ENCODE measurements at places on chromosomes 6 and 20.

DNA sequence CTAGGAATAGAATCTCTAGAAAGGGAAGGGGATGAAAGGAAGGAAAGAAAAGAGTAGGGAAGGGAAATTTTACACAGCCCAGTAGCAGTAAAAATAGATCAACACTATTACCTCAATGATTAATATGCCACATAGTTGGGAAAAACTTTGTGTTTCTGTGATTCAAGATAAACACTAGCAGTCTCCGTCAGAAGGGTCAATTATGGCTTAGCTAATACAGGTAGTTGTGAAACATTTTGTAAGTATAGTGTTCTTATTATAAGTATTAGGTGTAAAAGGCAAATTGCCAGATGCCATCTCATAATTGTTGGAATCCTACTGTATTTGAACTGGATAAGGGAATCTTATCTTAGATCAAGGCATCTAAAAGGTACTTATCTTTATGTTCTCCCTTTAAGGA lies 165.7 kb downstream of the MTFR2 start:
- no peak for DNase-seq

DNA sequence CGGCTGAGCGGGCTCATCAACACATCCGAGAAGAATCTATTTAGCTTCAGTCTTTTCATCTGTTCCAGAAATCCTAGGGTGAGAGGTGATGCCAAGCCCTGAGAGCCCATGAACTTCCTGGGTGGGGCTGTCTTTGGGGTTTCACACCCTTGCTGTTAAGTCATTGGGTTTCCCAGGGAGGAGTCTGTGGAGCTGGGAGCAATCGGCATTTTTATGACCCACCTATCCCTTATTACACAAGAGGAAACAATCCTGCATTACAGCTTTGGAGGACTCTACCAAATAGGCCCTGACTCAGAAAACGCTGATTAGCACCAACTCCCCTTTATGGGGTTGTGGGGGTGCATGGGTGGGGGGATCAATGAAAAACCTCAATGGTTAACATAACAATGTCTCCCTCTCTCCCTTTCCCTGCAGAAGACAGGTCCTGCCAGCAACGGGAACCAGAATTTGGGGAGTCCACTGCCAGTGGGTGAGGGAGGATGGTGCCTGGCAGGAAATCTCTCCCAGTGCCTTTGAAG lies 46.3 kb downstream of the EZR start:
- no peak for DNase-seq

DNA sequence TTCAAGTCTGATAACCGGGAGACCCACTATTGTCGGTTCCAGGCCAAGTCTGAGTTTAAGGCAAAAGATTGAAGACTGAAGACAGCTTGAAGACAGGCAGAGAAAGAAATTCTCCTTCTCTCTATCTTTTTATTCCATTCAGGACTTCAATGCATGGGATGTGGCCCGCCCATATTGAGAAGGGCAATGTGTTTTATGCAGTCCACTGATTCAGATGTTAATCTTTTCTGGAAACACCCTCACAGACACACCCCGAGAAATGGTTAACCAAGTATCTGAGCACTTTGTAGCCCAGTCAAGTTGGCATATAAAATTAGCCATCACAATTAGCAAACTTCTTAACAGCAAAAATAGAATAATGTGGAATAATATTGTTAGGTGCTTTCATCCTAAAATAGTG lies 75.5 kb upstream of the FABP7 start:
- no peak for DNase-seq

GRCh38 chr20:19223640-19224039 lies 11.2 kb downstream of the SLC24A3 start:
- DNase-seq, result no peak

- no peak for DNase-seq
Observed at GRCh38 chr6:110538416-110539160, 62.2 kb upstream of the SLC22A16 start.

- no peak for DNase-seq
Observed at GRCh38 chr6:113011801-113012200, 664.7 kb downstream of the RFPL4B start.

- DNase-seq, result no peak
Observed at GRCh38 chr20:17912916-17913315, 55.7 kb downstream of the SNX5 start.

GRCh38 chr20:36728986-36729385 lies 16.9 kb downstream of the NDRG3 start:
- DNase-seq, result no peak

- DNase-seq, result no peak
Observed at GRCh38 chr6:1418471-1419191, 29.3 kb downstream of the FOXF2 start.

GRCh38 chr6:164612751-164613150 lies 696.7 kb downstream of the C6orf118 start:
- DNase-seq, result no peak

- DNase-seq, result no peak
Observed at GRCh38 chr6:53793318-53794136, 1.3 kb upstream of the LRRC1 start.

DNA sequence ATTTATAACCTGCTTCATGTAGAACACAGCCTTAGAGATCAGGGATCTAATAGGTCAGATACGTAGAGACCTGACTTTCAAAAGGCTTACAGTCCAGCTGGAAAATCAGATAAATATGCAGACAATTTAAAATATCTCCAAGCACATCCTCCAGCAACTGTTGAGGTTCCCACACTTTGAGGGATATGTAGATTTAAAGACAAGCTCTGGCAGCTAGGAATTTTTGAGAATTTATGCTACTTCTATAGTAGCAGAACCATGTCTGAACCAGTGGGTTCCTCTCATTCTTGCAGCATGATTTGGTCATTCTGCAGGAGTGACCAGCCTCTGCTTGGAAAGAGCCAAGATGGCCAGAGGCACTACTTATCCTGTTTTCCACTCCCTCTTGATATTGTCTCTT lies 60.5 kb downstream of the CYB5R4 start:
- DNase-seq, result no peak
